ENCODE measurements at places on chromosomes 5 and 9. TPM values are rescaled to one million over a fixed set of nuclear protein-coding genes. Genes with fewer than 3 reads are reported as not detected.

PLCXD3 gene
- total RNA-seq = 63.8 TPM

OBP2B gene
- not detected for total RNA-seq

GRCh38 chr5:42842921-42843641 is 31.4 kb upstream of the SELENOP start:
- no peak for DNase-seq

GRCh38 chr5:7420510-7421280 is 24.8 kb downstream of the ADCY2 start:
- no peak for DNase-seq

DNA sequence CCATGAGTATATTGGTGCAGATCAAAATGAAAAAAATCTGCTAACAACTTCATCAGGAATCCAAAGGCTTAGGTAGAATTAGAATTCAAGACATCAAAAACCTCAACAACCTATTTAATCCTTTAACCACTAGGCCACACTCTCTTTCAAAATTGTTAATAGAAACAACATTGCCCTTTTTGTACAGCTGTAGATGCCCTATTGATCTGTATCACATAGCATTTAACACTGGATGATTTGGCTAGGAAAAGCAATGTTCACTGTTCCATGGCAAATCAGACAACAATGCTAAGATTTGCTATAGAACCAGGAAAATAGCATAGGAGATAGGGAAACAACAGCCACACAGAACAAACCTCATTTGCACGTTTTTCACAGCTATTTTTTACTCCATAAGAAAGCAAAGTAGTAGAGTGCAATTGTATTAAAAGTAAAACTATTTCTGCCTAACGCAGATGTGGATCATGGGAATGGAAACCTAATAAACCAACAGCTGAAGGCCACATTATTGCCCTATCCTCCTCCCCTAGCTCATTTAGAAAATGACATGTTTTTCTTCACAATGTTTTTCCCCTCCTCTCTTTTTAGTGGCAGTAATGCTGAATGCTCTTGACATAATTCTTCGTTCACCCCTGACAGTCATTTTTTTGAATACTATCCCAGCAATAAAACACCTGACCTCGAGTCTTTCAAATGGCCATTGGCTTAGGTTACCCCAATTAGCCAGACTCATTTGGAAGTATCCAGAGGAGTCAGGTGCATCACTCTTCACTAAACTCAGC is 373.0 kb upstream of the CCNH start:
- no peak for DNase-seq
